Activated CD4-positive, alpha-beta memory T cell treated with anti-CD3 and anti-CD28 coated beads for 36 hours (primary cell): ENCODE measurements at places on chromosomes 3 and 15. TPM values are rescaled to one million over a fixed set of nuclear protein-coding genes. Genes with fewer than 3 reads are reported as not detected.

DNA sequence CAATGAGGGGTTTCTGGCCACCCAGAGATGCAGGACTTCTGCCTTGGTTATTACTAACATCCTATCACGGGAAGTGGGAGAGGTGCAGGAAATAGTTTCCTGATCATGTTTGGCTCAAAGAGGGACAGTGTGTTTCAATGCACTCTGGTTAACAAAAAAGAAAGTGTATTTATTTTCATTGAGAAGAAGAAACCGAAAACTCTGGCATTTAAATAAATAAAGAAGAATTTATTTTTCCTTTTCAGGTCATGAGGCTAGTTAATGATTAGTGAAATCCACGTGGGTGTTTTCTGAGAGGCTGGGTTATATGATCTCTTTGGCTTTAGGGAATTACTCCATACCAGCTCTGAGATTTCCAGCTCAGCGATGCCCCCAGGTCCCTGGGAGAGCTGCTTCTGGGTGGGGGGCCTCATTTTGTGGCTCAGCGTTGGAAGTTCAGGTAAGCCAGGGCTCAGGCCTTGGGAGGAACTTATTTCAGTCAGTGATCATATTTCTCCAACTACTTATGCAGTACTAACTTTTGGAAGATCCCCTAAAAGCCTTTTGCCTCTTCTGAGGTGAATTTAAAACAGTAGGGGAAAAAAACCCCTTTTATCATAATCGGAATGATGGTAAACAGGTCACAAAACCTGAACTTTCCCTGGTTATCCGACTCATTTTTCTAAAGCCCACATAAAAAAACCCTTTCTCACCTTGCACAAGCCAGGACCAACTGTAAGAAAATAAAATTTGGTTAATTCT is at the start of gene PLA1A:
Gene PLA1A (plus strand): TSS at position 338 of the 741 bp plus-strand sequence. CDS start 29 bp downstream, at position 367.
- DNase-seq = no peak

C3orf80 gene
- not detected for total RNA-seq

DUOX2 gene
- 0.19 TPM for total RNA-seq

GRCh38 chr3:11120091-11120805 is 34.0 kb upstream of the HRH1 start:
- DNase-seq = no peak

- no peak for DNase-seq
Measured at GRCh38 chr3:13634615-13635014, 85.7 kb downstream of the FBLN2 start.

DNA sequence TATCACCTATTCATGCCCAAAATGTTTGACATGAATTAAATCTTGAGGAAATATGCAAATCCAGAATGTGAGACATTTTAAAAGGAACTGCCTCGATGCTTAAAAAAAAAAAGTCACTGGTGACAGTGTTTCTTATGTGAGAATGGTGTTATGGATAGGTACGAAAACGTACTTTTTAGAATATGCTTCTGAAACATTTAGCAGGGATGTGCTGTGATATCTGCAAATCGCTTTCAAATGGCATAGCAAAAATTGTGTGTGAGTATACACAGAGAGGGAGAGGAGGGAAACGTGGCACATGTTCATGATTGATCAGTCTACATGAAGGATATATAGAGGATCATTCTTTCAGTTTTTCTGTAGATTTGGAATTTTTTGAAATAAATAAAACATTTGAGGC is 16.0 kb downstream of the CCNB2 start:
- DNase-seq = no peak

DNA sequence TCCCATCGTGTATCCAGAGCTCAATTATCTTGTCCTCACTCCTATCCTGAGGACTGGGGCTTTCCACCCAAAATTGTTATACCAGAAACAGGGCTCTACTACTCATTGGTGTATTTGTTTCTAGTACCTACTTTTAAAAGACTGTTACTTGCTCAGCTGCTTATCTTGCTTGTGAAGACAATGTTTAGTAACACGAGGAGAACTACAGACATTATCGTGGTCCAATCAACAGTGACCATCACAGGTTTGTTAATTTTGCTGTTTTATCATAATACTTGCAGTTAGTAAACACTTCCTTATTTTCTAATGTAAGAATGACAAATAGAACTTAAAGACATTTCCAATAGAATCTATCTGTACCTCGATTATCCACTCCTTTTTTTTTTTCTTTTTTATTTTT is 13.5 kb downstream of the LRCH3 start:
- no peak for DNase-seq

CDC25A gene
- total RNA-seq = 36.8 TPM

DNA sequence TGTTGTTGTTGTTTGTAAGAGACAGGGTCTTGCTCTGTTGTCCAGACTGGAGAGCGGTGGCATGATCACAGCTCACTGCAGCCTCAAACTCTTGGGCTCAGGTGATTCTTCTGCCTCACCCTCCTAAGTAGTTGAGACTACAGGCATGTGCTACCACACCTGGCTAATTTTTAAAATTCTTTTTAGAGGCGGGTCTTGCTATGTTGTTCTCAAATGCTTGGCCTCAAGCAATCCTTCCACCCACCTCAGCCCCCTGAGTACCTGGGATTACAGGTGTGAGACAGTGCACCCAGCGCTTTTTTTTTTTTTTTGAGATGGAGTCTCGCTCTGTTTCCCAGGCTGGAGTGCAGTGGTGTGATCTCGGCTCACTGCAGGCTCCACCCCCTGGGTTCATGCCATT is 46.7 kb downstream of the TMOD3 start:
- no peak for DNase-seq

LRRIQ4 gene
- not detected for total RNA-seq

CYP8B1 gene
- not detected for total RNA-seq

PAQR9 gene
- total RNA-seq = not detected

ERICH6 gene
- total RNA-seq = not detected

DNA sequence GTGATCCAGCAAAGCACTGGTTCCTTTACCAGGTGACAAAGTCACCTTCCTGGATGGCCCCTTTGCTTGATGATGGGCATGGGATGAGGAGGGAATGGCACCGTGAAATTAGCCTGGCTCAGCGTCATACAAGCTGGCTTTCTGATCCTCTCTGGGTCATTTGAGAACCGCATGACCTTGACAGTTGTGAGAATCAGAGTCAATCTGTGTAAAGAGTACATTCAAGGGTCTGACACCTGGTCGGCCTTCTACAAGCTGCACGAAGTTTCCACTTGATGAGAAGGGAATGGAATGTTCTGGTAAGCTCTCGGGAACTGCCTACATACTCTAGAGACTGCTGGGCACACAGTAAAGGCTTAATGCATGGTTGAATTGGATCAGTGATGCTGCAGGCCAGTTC is 319.8 kb upstream of the TLE3 start:
- DNase-seq = no peak

LRRC31 gene
- total RNA-seq = not detected
